ENCODE measurements at places on chromosomes 6 and 20. TPM values are rescaled to one million over a fixed set of nuclear protein-coding genes. Genes with fewer than 3 reads are reported as not detected.

Gene TFAP2A
- 78.2 TPM for total RNA-seq

Gene GLYATL3
- not detected for total RNA-seq

Gene PLCB1
- 8.2 TPM for total RNA-seq

GRCh38 chr6:137904822-137905617, 38.0 kb downstream of the TNFAIP3 start:
- H3K4me1 ChIP-seq: no peaks in the 10 kb centered on the region
- no peak for DNase-seq
- H3K27ac ChIP-seq: no peak overlapping the region

GRCh38 chr6:88712243-88712936, 251.0 kb downstream of the RNGTT start:
- no peak overlapping the region for H3K4me3 ChIP-seq
- H3K27ac ChIP-seq: no peak overlapping the region

Data from MCF 10A (cell line).